Activated effector memory CD4-positive, alpha-beta T cell treated with Interleukin-2 at 50 U/mL for 16 hours (primary cell): ENCODE measurements at places on chromosomes 4 and X.

- no peak for DNase-seq
Observed at GRCh38 chr4:20639346-20639745, 60.9 kb upstream of the PACRGL start.

DNA sequence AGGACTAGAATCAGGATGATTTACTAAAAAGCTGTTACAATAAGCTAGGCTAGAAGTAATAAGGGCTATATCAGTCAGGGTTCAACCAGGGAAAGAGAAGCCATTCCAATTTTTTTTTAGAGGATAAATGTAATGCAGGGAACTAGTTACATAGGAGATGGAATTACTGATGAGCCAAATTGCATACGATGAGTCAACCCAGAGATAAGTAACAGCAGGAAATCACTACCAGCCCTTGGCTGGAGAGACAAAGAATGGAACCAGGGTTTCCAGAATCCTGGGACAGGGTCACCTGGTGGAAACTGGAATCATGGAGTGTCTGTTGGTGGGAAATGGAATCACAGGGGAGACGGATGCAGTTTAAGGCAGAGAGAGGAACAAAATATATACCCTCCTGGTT lies 13.1 kb upstream of the MAGEA4 start:
- DNase-seq = no peak

GRCh38 chrX:150772150-150772970 lies 79.2 kb downstream of the MTMR1 start:
- peak; percentile 47 for DNase-seq

- DNase-seq = no peak
Observed at GRCh38 chr4:76535603-76536372, 100.8 kb downstream of the SHROOM3 start.
